ENCODE measurements at places on chromosomes 2 and 18. TPM values are rescaled to one million over a fixed set of nuclear protein-coding genes. Genes with fewer than 3 reads are reported as not detected.

Gene ATP8B1
- not detected for total RNA-seq

DNA sequence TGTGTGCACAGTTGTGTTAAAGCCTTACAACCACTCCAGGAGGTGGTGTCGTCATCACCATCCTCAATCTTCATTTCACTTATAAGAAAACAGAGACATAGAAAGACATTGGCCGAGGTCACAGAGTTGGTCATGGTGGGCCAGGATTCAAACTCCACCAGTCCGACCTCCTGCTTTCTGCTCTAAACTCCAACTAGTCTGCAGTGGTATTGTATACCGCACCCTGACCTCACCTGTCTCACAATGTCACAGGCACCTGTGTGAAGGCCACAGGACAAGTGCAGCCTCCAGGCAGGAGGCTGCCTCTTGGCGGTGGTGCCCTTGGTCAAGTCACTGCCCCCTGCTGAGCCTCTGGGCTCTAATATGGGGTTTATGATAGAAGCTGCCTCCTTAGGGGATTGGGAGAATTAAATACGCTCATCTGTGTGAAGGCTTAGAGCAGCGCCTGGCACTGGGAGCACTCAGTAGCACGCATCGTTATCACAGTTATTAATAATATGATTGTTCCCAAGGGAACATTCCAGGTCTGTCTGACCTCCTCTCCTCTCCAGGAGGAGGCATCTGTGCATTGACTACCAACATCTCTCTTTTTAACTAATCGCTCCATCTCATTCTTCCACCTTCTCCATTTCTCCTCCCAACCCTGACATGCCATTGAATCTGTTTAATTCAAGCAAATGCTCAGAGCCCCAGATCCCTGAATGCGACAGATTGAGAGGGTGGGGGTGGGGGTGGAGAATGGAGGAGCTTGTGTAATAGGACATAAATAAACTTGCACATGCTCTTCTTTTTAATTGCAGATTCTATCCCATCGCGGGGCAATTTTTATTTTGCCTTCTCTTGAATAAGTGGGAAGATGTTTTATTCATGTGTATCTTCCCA is 112.7 kb downstream of the MCFD2 start:
- no peak for DNase-seq

DNA sequence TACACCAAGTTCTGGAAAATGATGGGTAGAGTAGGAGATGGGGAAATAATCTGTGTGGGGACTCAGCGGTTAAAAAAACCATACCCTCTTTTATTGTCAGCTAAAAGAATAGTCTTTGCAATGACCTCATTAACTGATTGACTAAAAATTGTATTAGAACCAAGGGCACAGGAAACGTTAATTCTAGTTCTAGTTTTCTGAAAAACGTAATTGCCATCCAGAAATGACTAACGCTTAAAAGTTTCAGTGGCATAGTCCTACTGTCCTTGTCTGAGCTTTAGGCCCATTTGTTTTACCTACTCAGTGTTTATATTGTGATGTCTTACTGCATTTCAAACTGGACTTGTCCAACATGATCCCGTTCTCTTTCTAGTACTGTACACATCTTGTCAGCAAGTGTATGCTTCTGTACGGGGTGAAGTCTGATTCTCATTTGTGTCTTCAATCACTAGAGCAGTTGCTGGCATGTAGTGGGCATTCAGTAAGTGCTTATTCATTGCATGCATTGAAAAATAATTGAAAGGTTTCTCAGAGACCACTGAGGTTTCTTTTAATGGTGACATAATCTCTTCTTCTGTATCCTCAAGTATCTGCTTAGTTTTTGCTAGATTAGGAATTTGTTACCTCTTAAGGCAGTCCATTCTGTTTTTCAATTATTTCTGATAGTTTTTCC is 81.5 kb downstream of the ZNF407 start:
- no peak for DNase-seq

GRCh38 chr2:8850845-8851487 is 13.6 kb upstream of the KIDINS220 start:
- DNase-seq, result no peak

DNA sequence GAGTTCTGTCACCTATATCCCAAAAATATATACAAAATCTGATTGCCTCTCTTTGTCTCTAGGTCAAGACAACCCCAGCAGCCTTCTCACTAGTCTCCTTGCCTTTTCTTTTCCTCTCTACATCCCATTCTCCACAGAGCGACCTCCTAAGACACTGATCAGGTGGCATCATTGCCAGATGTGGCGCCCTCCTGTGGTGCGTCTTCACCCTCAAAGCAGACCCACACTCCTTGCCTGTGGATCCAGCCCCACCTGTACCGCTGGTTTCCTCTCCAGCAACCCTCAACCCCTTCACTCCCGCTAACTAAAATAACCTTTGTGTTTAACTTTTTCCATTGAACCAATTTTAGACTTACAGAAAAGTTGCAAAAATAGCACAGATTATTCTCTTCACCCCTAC is 273.3 kb downstream of the GLI2 start:
- DNase-seq, result no peak

- DNase-seq, result no peak
These were observed 8.5 kb downstream of the ZNF396 start for GRCh38 chr18:35368595-35368994.

GRCh38 chr2:160389875-160390274 is 103.7 kb downstream of the RBMS1 start:
- no peak for DNase-seq

- DNase-seq, result no peak
These were observed 55.7 kb downstream of the MEIS1 start for GRCh38 chr2:66490588-66491001.

DNA sequence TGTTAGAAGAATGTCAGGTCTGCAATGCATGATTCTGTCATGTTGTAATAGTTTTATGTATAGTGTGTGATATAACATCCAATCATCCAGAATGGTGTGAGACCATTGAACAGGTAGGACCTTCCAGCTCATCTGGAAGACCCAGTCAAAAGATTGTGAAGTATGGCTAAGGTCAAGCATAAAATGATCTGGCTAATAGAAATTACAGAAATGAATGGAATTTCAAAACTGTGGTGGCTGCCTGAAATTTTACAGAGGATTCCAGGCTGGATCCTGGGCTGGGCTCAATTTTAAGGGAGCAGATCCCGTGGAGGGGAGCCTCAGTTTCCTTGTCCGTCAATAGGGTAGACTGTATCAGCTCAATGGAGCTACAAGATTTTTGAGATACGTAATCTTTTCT is 39.1 kb downstream of the ACKR3 start:
- no peak for DNase-seq

All from natural killer cell treated with Interleukin-12 subunit alpha and Interleukin-12 subunit beta and Interleukin-15 and Interleukin-18, amount 100 ng/mL, for 72 hours (primary cell).